ENCODE measurements at places on chromosomes 13 and 19.

DNA sequence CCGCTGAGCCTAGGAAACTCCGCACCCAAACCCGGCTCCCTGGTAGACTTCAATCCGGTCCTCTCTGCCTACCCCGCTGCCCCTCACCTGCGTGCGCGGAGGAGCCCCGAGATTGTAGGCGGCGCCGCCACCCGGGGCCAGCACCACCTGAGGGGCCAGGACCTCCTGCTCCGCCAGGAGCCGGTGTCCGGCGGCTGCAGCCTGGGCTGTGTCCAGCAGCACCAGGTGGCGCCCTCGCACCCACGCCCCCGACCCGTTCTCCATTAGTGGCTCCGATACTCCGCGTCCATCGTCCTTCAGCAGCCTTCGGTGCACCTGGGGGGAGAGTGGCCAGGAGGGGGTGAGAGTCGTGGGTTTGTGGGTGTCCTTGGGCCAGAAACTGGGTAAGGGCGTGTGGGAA, 18.5 kb downstream of the MAN2B1 start:
- no peak for DNase-seq

- no peak for DNase-seq
Observed at GRCh38 chr13:104414771-104415170, 1348.6 kb upstream of the SLC10A2 start.

GRCh38 chr19:46944918-46945628, 74.6 kb upstream of the NPAS1 start:
- DNase-seq, result peak; percentile 43

GRCh38 chr13:21326155-21327031, 132.7 kb downstream of the ZDHHC20 start:
- peak; percentile 48 for DNase-seq

- DNase-seq, result no peak
Observed at GRCh38 chr19:34355201-34355600, 9.8 kb upstream of the GPI start.

DNA sequence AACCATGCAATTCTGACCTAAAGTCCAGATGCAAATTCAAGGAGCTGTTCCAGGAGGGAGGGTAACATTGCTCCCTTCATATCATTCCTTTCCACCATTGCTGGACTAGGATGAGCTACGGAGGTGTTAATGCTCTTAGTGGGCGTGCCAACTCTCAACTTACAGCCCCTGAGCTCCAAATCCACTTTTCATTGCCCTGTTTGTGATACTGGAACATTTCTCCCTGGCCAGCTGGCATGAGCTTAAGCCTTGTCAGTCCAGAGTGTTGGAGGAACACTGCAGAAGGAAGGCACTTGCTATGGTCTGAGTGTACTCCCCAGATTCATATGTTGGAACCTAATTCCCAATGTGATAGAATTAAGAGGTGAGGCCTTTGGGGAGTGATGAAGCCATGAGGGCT, 70.4 kb upstream of the FARP1 start:
- no peak for DNase-seq

GRCh38 chr13:39527961-39528660, 74.9 kb downstream of the LHFPL6 start:
- DNase-seq, result peak; percentile 93

DNA sequence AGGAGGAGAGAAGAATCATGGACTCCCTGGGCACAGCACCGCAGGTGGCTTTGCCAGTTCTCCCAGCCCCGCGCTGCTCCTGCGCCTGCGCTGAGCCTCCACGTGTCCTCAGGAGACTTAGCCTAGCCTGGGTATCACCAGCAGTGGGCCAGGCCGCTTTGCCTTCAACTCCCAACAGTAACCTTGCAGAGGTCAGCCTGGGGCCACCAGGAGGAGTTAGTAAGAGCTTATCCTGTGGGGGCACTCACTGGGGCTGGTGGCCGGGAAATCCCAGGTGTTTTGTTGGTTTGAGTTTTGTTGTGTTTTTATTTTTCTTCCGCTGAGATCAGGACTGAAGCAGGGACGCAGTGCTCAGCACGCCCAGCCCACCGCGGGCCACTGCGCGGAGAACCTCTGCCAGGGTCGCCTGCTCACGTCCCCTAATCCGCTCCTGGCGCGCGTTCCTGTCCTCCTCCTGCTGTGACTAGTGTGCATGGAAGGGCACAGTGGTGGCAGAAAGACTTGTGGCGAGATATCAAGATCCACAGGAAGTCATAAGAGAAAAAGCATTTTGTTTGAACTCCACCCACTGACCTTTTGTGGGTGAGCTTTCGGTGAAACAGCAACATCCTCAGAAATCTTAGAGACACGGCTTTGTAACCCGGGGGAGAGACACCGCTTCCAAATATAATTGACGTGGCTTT, 207.4 kb upstream of the RFC3 start:
- peak; percentile 5 for DNase-seq

GRCh38 chr13:93726173-93726957, 499.8 kb downstream of the GPC6 start:
- DNase-seq, result peak; percentile 70

DNA sequence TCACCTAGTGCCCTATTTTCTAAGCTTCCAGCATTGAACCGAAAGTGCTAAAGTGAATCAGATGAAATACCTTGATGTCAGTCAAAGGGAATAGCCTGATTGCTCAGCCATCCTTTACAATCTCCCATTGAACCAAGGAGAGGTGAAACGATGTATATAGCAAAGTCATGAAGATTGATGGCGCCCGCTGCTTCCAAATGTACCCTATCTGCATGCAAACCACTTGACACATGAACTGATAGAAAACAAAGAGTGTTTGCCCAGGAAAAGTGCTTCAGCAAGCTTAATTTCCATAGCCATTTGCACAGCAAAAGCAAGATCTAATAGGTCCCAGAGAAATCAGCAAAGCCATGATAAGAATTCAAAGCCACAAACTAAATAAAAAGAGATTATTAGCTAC, 624.9 kb upstream of the PCDH9 start:
- DNase-seq, result no peak

GRCh38 chr13:60733933-60734332, 336.9 kb downstream of the TDRD3 start:
- DNase-seq, result no peak

GRCh38 chr13:39016787-39017186, 21.1 kb downstream of the PROSER1 start:
- peak; percentile 13 for DNase-seq

DNA sequence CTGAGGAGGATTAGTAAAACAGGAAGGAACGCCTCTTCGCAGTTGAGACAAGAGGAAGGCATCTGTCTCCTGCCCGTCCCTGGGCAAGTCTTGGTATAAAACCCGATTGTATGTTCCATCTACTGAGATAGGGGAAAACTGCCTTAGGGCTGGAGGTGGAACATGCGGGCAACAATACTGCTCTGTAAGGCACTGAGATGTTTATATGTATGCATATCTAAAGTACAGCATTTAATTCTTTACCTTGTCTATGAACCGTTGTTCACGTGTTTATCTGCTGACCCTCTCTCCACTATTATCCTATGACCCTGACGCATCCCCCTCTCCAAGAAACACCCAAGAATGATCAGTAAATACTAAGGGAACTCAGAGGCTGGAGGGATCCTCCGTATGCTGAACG, 722 bp upstream of the TIMM50 start:
- DNase-seq, result no peak

DNA sequence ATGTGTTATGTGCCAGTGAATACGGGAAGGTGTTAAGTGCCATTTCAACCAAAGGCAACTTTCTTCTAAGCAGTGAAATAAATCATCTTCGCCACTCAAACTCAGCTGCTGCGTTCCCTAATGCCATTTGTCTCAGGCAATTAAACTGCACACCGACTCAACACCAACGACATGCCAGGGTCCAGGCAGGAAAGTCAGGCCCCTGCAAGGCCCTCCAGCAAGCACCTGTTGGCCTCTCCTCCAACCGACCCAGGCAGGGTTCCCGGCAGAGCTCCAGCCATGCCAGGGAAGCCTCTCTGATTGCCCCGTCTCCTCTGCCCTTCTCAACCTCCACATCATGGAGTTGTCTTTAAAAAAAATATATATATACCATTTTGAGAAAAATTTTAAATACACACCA, 21.8 kb downstream of the SAFB2 start:
- DNase-seq, result no peak

DNA sequence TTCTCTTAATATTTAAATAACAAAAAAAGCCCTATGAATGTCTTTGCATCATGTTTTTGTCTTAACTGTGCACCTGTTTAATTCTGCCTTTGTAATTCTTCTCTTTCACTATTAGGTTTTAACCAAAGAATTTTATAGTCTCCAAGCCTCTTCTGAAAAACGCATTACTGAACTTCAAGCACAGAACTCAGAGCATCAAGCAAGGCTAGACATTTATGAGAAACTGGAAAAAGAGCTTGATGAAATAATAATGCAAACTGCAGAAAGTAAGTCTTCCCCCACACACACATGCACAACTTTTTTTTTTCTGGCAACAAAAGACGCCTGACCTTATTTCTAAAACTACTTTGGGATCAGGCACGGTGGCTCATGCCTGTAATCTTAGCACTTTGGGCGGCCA, 126.5 kb downstream of the PIBF1 start:
- DNase-seq, result no peak

DNA sequence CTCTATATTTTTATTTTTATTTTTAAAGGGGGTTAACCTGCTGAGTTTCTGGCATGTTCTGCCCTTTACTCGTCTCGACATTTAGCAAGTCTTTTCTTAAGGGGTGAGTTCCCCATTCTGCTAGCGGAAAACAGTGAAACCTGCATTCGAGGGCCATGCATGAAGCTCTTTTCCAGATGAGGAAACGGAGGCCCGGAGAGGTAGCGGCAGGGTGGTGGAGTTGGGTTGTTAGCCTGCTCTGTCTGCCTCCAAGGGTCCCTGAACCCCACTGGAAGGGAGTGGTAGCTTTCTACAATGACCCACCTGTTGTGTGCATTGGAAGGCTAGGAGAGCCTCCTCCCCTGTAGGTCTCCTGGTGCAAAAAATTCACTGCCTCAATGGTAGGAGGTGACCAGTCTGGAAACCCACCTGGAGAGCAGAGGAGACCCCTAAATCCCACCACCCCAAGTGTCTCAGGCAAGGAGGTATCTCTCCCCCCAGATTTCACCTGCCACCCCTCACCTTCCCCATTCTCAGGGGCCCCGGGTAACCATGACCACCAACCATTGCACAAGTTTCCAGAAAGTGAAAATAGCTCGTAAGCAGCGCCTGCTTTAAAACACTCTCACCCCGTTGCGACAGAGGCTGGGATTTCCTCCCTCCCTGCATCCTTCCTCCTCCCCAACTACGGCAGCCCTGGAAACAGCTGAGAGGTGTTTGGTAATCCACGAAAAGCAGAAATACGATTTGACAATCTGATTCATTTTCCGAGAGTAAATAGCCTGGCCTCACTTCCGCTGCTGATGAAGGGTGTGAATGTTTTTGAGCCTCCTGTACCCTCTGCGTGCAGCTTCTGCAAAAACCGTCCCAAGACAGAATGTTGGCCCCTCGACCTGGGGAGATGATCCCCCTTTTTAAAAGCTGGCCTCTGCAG, 3.5 kb downstream of the KLF2 start:
- DNase-seq, result peak; percentile 93

DNA sequence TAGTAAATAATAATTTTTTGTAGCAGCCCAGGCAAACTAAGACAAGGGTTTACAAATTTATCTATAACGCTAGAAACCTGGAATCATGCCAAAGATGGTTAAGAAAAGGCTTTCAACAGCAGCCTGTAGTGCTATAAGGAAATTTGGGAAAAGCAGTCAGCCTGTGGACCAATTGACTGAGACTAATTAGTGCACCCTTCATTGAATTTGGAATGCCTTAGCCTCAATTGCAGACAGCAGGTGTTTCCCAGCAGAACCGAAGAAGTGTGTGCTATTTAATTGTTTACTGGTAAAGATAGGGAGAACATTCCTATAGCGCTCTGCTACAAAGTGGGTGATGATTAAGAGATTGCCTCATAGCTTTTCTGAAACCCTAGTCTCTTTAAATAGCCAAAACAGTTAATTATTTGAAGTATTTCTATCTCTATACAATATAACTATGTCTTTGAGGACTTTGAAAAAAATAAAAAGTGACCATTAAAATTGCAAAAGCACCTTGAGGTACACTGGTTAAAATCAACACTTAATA, 1884.3 kb upstream of the PCDH20 start:
- no peak for DNase-seq

- DNase-seq, result peak; percentile 52
Observed at GRCh38 chr13:66887088-66887487, 343.0 kb downstream of the PCDH9 start.

DNA sequence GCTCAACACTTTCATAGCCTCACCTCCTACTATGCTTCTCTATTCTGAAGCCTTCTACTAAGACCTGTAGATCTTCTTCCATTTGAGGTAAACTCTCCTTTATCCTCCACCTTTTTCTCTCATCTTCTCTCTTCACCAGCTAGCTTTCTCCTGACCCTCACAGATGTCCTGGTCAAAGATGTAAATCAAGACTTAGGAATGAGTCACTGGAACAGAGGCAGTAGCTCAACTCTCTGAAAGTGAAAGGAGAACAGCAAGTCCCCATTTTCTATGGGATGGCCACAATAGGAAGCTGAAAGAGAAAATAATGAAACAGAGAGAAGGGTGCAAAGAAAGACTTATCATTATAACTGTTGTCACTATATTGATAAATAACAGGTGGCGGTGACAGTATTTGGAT, 86.1 kb upstream of the DOCK9 start:
- DNase-seq, result no peak

GRCh38 chr13:29100758-29101157, 280.6 kb downstream of the MTUS2 start:
- DNase-seq, result no peak

DNA sequence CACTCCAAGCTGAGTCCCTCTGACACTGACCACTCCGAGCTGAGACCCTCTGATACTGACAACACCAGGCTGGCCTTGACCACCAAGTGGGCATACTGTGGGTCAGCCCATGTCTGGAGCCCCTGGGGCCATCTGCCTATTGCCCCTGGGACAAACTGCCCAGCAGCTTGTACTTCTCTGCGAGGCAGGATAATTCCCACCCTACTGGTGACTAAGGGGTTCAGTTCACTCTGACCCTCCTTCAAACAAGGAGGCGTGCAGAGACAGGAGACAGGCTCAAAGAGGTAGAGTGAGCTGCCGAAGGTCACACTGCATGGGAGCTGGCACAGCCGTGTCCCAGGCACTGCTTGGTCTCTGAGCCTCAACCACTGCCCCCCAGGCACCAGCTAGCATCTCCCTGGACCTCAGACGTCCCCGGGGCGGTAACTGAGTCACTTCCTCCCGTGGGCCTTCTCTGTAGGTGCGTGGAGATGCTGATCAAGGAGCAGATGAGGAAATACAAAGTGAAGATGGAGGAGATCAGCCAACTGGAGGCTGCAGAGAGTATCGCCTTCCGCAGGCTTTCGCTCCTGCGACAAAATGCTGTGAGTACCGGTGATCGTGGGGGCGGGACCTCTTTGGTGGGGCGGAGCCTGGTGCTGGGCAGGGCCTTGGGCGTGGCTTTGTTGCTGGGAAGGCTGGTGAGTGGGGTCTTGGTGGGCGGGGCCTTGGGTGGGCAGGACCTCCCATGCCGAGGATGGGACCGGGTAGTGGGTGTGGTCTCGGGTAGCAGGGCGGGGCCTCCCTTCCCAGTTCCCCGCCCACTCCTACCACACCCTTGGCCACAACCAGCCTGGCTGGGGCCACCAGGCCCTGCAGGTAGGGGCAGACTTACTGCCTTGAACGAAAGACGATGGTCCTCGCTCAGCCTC, 5.8 kb upstream of the USE1 start:
- DNase-seq, result no peak
